Endothelial cell (in vitro differentiated cells): ENCODE measurements at places on chromosomes 1 and 21. TPM values are rescaled to one million over a fixed set of nuclear protein-coding genes. Genes with fewer than 3 reads are reported as not detected.

C8A gene
- total RNA-seq = not detected

METTL25B gene
- total RNA-seq = 19.3 TPM

SPATA46 gene
- total RNA-seq = not detected

CDK18 gene
- total RNA-seq = 12.4 TPM

LAMC2 gene
- total RNA-seq = 2.3 TPM

PCSK9 gene
- 6.8 TPM for total RNA-seq

POGZ gene
- 132 TPM for total RNA-seq

CMPK1 gene
- total RNA-seq = 53.4 TPM

SPRTN gene
- 13.5 TPM for total RNA-seq

GART gene
- 76.1 TPM for total RNA-seq

PLEKHG5 gene
- total RNA-seq = 109 TPM

FCGR3B gene
- not detected for total RNA-seq

PIGR gene
- not detected for total RNA-seq

CD5L gene
- not detected for total RNA-seq

MYCL gene
- 20.1 TPM for total RNA-seq

RORC gene
- total RNA-seq = 1.0 TPM

SAMD11 gene
- not detected for total RNA-seq

SELE gene
- 14.3 TPM for total RNA-seq

TRAPPC3 gene
- total RNA-seq = 50.7 TPM

ARID1A gene
- total RNA-seq = 115 TPM

SMYD3 gene
- 35.4 TPM for total RNA-seq

KLF17 gene
- total RNA-seq = 0.23 TPM

FAM72B gene
- total RNA-seq = 12.0 TPM

HRNR gene
- not detected for total RNA-seq

SRP9 gene
- total RNA-seq = 252 TPM

ATP1A4 gene
- total RNA-seq = not detected

AK5 gene
- total RNA-seq = not detected

RAP1GAP gene
- 0.56 TPM for total RNA-seq

MYOM3 gene
- 0.59 TPM for total RNA-seq

AVPR1B gene
- not detected for total RNA-seq

SV2A gene
- 12.7 TPM for total RNA-seq

CYP2J2 gene
- total RNA-seq = 0.64 TPM

DISP3 gene
- total RNA-seq = 1.6 TPM

PLA2G5 gene
- 0.77 TPM for total RNA-seq

LCE2A gene
- not detected for total RNA-seq

COL11A1 gene
- total RNA-seq = 9.2 TPM

AMY2B gene
- 3.4 TPM for total RNA-seq

PGBD5 gene
- total RNA-seq = 2.0 TPM

ARF1 gene
- total RNA-seq = 393 TPM

OR2M2 gene
- not detected for total RNA-seq

FCGR2B gene
- total RNA-seq = not detected

PAQR6 gene
- total RNA-seq = 8.4 TPM

MAP10 gene
- 4.9 TPM for total RNA-seq

PRKCZ gene
- 23.1 TPM for total RNA-seq

TMOD4 gene
- 1.1 TPM for total RNA-seq

HLCS gene
- 97.4 TPM for total RNA-seq

TOR1AIP2 gene
- total RNA-seq = 71.1 TPM

HSD3B1 gene
- not detected for total RNA-seq

ETV3L gene
- not detected for total RNA-seq

COP1 gene
- 64.9 TPM for total RNA-seq
